Psoas muscle (tissue), 8 donors: ENCODE measurements at places on chromosomes 6 and 20.

GRCh38 chr6:163661272-163661671 lies 246.8 kb downstream of the QKI start:
- DNase-seq, result no peak

- DNase-seq, result no peak
These were observed 10.1 kb upstream of the PRL start for GRCh38 chr6:22306741-22307466.

- DNase-seq, result no peak
These were observed 38.4 kb upstream of the CCDC167 start for GRCh38 chr6:37538107-37538506.

DNA sequence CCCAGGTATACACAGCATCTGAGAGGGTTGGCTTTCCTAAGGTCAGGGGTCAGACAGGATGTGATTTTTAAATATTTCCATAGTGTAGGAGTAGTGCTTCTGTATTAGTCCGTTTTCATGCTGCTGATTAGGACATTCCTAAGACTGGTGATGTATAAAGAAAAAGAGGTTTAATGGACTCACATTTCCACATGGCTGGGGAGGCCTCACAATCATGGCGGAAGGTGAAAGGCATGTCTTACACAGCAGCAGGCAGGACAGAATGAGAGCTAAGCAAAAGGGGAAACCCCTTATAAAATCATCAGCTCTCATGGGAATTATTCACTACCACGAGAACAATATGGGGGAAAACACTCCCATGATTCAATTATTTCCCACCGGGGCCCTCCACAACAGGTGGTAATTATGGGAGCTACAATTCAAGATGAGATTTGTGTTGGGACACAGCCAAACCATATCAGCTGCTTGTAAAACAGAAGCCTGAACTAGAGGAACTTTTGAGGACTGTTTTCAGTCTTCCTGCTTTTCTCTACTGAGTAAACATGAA lies 91.0 kb upstream of the MEI4 start:
- DNase-seq, result no peak

DNA sequence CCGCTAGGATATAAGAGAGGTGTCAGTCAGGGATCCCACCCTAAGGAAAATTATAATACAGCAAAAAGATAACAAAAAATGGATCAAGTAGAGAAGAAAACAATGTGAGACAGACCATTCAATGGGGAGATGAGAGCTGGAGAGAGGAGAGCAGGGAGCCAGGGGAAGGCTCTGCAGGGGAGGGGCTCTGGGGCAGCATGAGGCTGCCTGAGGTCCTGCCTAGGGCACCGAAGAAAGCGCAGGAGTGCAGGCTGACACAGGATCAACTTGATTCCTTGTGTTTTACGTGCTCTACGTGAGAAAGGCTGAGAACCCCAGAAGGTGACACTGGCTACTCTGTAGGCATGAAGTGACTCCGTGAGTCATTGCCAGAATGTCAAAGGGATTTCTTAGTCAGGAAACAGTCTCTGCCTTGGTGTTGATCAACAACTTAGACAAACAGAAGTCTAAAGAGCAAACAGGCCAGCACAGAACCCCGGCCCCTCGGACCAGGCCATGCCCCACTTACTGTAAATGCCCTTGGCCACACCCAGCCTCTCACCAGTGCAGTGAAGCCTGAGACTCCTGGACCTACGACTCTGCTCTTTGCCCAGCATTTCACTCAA lies 290.1 kb upstream of the PRDM1 start:
- DNase-seq, result no peak

DNA sequence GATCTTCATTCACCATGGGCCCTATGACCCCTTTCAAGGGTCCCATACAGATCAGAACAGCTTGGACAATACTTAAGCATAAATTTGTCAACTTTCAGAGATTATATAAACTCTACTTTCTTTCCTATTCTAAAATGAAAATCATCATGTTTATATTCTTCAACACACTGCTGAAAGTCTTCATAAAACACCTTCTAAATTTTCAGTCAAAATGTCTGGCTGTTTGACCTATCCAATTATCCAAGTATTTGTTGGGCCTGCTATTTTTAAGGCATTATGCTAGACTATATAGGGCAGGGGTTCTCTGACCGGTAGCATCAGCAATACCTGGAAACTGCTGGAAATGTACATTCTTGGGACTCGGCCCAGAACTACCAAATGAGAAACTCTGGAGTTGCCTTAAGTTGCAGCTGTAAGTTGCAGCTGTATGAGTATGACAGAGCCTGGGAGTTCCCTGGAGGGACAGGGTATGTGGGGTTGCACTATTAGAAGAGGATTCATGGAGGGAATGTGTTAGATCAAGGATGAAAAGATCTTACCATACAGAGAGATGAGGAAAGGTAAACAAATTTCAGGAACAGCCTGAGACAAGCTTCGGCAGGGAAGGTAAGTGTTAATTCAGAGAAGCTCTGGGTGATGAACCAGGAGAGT lies 293.0 kb downstream of the ADGB start:
- DNase-seq, result no peak

- DNase-seq, result no peak
These were observed 266.0 kb upstream of the CITED2 start for GRCh38 chr6:139640448-139640847.

DNA sequence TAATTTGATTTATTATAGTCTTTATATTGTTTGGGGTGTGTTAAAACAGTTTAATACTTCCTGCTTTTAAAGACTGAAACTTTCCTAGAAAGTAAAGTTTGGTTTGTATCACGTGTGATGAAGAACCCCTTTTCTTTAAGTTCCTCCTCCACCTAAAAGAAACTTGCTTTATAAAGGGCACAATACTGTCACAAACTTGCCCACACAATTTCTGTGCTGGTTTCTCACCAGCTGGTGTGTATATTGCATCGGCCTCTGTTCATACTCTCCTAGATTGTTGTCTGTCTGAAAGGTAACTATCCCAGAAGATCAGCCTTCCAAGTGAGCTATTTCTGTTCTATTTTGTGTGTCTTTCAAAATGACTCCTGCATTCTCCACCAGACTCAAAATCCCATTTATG lies 46.9 kb downstream of the ANKRD6 start:
- DNase-seq, result no peak

DNA sequence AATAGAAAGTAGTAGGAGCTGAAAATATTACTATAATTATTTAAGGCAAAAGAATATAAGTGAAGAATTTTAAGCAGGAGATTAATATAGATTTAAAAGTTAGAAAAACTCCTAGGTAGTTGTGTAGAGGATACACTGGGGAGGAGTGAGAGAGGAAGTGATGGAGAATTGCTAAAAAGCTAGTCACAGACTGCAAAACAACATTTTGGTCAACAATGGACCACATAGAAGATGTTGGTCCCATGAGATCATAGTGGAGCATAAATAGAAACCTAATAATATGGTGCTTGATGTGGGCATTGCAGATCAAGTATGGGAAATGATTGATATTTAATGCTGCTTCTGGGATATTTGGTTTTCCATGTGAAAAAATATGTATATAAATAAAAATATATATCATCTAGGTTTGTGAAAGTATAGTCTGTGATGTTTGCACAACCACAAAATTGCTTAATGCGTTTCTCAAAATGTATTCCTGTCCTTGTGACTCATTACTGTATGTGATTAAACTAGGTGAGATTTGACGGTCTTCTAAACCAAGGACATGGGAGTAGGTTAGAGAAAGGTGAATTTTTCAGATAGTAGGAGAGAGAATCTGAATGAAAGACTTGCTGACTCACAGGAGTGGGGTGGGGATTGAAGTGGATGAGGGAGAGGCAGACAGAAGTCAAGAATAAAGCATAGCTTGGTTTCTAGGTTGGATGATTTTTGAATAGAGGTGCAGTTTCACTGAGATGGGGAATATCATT lies 174.0 kb downstream of the BCKDHB start:
- DNase-seq, result no peak

DNA sequence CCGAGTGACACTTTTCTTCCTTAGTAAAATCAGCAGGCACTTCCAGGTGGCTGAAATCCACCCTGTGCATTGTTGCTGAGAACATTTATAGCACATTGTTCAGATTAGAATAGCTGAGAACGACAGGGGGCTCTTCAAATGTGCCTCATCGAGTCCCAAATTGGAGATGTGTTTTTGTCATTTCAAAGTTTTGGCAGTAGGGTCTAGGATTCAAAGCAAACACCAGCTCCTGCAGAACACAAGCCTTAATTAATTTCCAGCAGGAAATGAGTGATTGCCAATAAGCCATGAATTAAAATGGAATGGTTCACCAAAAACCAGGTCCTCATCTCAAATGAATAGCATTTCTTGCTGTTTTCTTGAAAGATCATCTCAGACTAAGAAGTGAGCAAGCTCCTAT lies 171.6 kb downstream of the PLCB1 start:
- no peak for DNase-seq

DNA sequence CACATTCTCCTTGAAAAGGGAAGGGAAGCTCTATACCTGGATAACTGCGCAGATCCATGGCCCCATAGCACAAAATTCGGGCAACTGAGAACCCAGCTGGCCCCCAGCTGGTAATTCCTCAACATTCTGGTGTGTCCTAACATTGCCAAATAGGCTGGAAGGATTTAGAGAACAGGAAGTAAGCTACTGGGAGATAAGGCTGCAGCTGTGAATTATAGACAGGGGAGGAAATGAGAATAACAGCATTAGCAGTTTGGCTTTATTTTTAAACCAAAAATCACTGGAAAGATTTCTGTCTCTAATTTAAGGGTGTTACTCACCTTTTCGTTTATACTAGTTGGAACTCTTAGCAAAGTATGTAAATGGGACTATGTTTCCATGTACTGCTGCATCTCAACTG lies 97.2 kb downstream of the TULP4 start:
- no peak for DNase-seq

GRCh38 chr20:33071198-33071597 lies 8.2 kb upstream of the BPIFB4 start:
- no peak for DNase-seq

- no peak for DNase-seq
These were observed at the start of gene CRISP2 for GRCh38 chr6:49713346-49713745. Gene CRISP2 (minus strand): TSS chr6:49713543. CDS start chr6:49709196, 4,347 bp downstream.

DNA sequence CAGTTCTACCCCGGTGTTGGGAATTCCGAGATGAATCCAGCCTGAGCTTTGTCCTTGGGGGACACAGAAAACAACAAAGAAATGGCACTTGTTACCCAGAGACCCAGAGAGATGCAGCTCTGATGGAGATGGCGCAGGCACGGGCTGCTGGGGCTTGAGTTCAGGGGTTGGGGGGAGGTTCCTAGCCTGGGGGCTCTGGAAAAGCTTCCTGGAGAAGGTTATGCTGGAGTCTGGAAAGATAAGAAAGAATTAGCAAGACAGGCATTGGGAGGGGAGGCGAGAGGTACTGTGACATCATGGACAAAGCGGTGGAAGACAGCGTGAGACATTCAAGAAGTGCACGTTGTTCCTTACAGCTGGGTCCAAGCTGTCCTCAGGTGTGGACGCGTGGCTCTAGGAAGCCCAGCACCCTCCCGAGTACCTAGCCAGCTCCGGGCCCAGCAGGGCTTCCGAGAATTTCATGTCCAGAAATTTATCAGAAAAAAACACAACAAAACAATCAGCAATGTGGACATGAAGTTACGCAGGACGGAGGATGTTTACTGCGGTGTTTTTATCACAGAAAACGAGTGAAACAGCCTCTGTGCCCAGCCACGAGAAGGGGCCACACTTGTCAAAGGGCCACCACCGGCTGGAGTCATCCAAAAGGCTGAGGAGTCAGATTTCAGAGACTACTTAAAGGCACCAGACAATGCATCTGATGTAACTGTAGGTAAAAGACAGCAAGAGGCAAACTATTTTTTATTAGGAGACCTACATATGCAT lies 39.5 kb downstream of the C20orf203 start:
- no peak for DNase-seq
